Stimulated activated CD4-positive, alpha-beta T cell treated with anti-CD3 and anti-CD28 coated beads, Interleukin-1b, Interleukin-23, amount 100 ng/mL, for 1 hour (primary cell): ENCODE measurements at places on chromosomes 3 and 15.

- no peak for DNase-seq
Measured at GRCh38 chr3:70557976-70558375, 245.5 kb upstream of the MDFIC2 start.

- no peak for DNase-seq
Measured at GRCh38 chr3:61807865-61808276, 246.5 kb downstream of the PTPRG start.

- no peak for DNase-seq
Measured at GRCh38 chr3:181711325-181712135, at the start of gene SOX2. TSS of gene SOX2 (plus strand) at chr3:181711925. CDS start at chr3:181712361, 436 bp downstream.

DNA sequence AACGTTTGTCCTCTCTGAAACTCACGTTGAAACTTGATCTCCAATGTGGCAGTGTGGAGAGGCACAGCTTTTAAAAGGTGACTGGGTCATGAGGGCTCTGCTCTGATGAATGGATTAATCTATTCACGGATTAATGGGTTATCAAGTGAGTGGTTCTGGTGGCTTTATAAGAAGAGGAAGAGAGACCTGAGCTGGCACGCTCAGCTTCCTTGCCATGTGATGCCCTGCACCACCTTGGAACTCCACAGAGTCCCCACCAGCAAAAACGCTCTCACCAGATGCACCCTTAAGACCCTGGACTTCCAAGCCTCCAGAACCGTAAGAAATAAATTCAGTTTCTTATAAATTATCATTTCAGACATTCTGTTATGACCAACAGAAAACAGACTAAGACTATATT, 2.6 kb downstream of the PPP1R2 start:
- no peak for DNase-seq

DNA sequence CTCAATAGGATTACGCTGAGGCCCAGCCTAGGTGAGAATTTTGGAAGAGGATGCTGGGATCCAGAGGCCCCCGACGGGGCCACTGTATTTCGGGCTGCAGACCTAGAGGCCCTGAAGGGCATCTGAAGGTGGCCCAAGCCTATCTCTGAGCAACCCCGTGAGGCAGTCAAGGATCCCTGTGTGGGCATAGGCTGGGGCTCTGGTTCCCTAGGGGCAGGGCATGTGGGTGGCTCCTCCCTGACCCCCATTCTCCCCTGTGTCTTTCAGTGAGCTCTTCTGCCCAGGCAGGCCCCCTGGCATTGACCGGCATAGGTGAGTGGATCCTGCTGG, 216.0 kb downstream of the SNRPN start:
- DNase-seq = no peak

GRCh38 chr3:39122813-39123212, 15.3 kb downstream of the TTC21A start:
- DNase-seq = no peak

GRCh38 chr3:152703245-152703890, 131.6 kb upstream of the P2RY1 start:
- DNase-seq = no peak

DNA sequence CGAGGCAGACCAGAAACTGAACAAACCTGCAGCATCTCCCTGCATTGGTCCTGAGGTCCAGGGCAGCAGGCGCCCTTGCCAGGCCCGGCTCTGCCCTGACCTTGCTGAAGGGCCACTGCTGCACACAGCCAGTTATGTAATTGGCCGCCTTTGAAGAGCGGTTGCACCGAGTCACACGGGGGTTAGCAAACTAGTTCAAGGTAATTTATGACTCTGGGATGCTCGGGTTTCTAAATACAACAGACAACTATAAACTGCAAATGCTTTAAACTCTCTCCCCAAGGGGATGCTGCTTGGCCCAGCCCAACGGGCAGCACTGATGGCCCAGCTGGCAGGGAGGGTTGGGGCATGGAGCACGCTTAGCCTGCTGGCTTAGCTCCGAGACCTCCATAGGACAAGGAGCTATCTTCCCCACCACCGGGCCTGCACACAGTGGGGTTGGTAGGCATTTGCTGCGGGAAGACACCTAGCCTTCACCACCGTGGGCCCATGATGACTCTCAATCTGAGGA, 60.3 kb upstream of the IQSEC1 start:
- DNase-seq = no peak

- no peak for DNase-seq
Measured at GRCh38 chr3:187456250-187456649, 88.1 kb downstream of the RTP4 start.

DNA sequence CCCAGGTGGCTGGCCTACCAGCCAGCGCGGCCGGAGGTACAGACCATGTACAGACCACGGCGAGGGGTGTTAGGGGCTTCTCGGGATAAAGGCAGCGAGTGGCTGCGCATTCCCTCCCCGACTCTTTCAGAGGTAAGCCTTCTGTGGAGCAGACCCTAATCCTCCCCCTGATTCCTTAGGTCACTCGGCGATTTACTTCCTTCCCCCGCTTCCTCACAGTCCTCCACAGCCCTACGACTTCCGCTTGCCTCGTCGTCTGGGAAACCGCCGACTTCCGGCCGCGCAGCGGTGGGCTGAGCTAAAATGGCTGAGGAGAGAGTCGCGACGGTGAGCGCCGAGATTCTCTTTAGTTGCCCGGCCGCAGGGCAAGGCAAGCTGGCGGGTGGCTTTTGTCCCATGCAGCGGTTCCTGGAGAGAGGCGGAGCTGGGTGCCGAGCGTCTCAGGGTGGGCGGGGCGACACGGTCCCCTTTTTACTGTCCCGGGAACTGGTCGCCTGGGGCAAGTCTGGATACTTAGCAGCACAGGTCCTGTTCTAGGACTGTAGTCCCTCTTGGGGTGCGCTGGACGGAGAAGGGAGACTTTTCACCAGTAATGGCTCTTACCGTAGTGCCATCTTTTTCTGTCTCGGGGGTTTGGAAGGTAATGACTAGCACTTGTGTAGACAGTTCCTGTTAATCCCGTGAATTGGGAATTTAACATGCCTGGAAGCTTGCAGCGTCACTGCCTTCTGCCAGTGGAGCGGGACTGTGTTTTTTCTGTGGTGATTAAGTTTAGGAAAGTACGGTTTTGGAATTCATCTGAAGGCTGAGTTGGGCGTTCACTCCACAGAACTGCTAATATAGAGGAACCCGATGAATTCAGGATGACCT, at the start of the genes BBS4 and HIGD2B:
Gene BBS4, plus strand, starts transcription at position 283 of the 870 bp plus-strand sequence. Its CDS starts 21 bp downstream, at position 304.
Gene HIGD2B, minus strand, starts transcription at position 258 of the 870 bp plus-strand sequence. CDS start 9,808 bp downstream, outside the sequence.
- DNase-seq = peak; percentile 54

DNA sequence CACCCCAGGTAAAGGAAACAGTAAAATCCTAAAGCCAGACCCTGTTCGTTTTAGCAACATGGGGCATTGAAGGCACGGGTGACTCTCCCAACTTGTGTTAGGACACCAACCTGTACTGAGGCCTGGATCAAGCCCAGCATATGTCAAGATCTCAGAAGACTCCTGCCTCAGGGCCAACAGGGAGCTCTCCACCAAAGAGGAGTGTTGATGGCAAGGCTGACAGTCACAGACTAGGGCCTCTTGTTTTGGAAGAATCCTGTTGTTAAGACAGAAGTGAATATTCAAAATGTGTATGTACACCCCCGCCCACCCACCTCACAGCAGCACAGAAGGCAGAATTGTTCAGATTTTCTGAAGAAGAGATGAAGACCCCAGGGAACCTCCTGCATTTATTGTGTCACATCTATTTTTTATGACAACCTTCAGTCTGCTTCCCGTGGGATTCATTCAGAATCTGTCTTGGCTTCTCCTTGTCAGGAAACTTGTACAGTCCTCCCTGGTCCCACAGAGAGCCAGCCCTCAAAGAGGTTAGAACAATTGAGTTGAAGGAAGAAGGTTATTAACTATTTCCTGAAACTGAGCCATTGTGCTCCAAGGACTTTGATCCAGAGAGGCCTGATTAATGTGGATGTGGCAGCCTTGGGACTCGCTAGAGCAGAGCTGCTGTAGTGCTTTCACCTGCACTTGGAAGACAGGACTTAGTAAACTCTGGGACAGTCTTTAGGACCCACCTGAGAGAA, 61.7 kb upstream of the PLXNA1 start:
- no peak for DNase-seq

DNA sequence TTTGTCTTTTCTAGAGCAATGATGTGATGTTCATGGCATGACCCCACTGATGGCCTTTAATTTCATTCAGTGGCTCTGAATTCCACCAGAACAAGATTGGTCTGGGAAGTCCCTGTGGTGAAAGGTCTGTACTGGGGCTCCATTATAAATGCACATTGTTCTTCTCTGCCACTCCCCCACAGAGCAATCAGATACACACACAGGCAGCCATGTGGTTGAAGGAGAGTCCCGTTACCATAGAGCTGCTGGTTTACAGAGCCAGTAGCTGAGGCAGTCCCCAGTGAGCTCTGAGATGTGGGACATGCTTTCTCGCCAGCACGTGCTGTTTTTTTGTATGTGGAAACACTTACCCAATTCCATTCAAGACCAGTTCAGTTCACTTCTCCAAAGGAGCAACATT, 172.7 kb upstream of the TRIM42 start:
- no peak for DNase-seq

DNA sequence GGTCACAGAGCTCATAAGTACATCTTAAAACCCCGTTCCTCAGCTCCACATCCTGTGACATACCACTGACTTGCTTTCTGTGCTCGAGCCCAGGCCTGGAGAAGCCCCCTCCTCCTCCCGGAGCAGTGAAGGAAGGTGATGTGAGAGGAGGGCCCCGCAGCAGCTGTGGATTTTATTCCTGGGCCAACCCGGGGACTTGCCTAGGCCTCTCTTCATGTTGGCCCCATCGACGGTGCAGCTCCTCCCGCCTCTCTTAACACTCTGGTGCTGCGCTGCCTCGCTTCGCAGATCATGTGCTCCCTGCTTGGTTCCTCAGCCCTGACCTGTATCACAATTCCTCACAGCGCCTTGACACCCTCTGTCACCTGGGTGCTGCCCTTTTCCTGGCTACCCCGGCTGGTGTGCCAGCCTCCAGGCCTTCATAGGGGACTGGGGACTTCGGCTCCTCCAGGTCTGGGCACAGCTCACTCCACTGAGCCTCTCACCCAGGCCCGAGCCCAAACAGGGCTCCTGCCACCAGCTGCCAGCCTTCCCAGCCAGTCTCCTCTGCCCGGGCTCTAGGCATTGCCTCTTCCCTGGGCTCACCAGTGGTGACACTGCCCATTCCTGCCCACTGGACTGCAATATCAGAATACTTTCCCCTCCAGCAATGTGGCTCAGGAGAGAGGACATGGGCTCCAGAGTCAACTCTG, 21.5 kb downstream of the MAGEF1 start:
- DNase-seq = no peak

DNA sequence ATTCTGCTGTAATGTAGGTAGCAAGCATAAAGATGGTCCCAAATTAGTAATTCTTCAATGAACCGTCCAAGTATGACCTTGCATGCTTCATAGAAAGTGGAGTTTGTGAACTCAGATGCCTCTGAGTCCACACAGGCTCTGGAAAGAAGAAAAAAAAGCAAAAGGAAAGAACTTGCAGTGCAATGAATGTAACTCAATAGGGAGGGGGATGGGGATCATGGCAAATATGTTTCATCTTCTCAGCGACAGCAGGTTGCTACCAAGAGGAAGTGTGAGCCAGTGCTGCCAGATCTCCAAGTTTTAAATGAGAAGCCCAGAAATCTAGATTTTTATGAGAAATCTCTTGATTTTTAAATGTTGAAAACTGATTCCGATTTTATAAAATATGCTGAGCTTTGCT, 50.3 kb downstream of the IL20RB start:
- no peak for DNase-seq
